CD4-positive, alpha-beta T cell treated with Interleukin-6 at 100 ng/mL for 8 hours (primary cell): ENCODE measurements at places on chromosomes 12 and 14.

- no peak for DNase-seq
Observed at GRCh38 chr14:49280566-49280965, 305.6 kb downstream of the RPS29 start.

DNA sequence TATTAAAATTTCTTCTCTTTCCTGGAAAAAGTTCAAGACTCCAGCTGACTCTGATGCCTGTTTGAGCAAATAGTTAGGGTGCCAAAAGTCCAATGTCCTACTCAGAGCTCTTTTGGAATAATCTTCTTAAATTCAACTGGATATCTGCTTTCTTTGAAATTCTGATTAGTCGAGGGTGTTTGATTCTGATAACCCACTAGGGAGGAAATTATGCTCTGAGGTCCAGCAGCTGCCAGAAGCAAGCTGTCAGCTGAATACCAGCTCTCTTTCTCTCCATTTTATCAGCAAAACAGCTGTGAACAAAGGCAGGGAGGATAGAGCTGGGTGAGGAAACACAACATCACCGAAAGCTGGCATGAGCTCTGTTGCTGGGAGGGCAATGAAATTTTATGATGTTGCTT lies 141.5 kb downstream of the CAND1 start:
- DNase-seq, result no peak

DNA sequence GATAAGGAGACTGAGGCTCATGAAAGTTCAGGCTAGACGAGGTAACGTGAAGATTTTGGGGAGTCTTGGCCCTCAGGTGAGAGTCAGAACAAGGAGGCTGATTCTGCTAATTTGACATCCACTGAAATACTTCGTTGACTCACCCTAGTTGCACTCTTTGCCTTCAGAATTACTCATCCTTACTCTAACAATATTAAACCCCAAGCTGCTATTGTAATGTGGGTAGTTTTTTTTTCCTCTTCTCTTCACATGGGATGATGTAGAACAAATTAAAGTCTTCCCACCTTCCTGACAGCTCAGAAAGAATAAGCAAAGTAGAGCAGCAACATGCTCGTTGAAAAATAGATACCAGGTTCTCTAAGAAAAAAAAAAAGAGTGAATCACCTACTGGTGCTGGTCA lies 22.0 kb upstream of the SRRM4 start:
- no peak for DNase-seq

GRCh38 chr14:75667099-75667765 lies 6.2 kb downstream of the TTLL5 start:
- DNase-seq, result no peak

DNA sequence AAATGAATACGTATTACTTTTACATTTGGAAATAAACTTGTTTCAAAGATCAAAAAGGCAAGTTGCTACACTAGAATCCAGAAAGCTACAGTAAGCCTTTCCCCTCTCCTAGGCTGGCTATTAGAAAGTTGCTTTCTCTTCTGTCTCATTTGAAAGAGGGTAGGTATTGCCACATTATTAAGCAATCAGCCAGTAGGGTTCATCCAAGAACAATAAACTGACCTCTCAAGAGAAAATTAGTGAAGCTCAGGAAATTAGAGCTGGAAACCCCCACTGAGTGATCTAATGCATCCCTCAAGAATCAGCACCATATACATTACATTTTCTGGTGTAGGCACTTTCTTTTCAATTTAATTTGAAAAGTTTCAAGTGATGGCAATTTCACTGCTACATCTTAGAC lies 4.5 kb upstream of the TMEM233 start:
- DNase-seq, result no peak

- peak; percentile 36 for DNase-seq
Observed at GRCh38 chr12:122393817-122394216, 28.7 kb downstream of the CLIP1 start.

GRCh38 chr14:50447461-50447860 lies 50.8 kb upstream of the CDKL1 start:
- no peak for DNase-seq

DNA sequence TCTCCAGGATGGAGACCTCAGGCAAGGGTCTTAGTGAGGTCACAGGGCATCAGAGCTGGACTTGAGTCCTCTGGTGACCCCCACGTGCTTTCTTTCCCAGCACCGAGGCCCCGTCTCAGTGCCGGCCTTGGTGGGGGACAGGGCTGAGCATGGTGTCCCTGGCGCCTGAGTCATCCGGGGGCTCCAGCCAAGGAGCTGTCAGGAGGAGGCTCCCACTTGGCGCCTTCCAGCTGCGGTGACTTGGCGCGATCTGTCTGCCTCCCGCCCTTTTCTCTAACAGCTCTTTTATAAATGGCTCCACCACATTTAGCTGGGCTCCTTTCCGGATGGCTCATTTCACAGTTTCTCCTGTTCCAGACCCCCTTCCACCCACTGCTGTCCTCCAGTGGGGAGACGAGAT lies 60.4 kb downstream of the PRMT8 start:
- DNase-seq, result no peak

- DNase-seq, result no peak
Observed at GRCh38 chr12:89824822-89825221, 116.2 kb upstream of the ATP2B1 start.

DNA sequence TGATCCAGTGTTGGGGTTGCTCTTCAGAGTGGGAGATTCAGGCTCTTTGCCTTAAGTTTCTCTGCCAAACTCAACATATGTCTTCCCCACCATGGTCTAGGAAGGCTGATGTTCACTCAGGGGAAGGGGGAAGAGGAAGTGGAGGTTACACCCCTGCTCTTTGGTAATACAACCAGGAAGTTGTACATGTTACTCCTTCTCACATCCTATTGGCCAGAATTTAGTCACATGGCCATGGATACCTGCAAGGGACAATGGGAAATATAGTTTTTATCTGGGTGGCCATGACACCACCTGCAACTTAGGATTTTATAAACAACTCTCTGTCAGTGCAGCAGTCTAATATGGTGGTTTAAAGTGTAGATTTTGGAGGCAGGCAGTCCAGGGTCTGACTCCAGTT lies 150.9 kb downstream of the TBX5 start:
- DNase-seq, result no peak

GRCh38 chr14:105879867-105880561 lies 353.6 kb downstream of the TMEM121 start:
- no peak for DNase-seq

- DNase-seq, result peak; percentile 51
Observed at GRCh38 chr14:23237772-23238594, at the start of gene RNF212B. TSS of gene RNF212B (plus strand) at chr14:23237936. CDS start at chr14:23240346, 2,410 bp downstream.

- DNase-seq, result no peak
Observed at GRCh38 chr14:99887407-99887806, 94.2 kb downstream of the EML1 start.

DNA sequence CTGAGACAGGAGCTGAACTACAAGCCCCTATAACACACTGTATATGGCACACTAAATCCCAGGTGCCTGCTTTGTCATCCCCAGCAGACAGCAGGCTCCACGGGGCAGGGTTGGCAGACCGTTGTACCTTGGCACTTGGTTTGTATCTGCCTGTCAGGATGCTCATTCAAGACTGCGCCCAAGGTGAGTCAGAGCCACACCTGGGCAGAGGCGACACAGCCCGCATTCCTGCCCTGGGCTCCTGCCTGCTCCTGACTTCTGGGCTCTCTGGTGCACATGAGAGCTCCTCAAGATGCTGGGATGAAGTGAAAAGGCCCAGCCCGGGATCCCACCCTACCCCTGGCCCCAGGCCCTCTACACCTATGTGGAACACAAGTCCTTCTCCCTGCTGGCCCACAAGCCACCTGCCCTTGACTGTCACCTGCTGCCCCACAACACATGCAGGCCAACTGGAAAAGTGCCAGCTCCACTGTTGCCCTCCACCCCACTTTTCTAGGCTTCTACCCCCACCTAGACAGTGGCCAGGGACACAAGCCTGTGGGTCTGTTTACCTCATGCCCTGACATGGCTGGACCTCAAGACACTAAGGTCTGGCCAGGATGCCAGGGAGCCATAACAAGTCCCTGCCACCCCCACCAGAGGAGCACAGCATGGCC lies 30.8 kb upstream of the PNMA1 start:
- no peak for DNase-seq

DNA sequence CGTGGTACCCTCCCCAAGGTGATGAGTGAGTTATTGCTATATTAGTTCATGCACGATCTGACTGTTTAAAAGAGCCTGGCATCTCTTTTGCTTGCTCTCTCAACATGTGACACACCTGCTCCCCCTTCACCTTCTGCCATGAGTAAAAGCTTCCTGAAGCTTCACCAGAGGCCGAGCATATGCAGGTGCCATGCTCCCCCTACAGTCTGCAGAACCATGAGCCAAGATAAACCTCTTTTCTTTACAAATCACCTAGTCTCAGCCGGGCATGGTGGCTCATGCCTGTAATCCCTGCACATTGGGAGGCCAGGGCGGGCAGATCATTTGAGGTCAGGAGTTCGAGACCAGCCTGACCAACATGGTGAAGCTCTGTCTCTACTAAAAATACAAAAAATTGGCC lies 61.8 kb downstream of the RNFT2 start:
- DNase-seq, result no peak

DNA sequence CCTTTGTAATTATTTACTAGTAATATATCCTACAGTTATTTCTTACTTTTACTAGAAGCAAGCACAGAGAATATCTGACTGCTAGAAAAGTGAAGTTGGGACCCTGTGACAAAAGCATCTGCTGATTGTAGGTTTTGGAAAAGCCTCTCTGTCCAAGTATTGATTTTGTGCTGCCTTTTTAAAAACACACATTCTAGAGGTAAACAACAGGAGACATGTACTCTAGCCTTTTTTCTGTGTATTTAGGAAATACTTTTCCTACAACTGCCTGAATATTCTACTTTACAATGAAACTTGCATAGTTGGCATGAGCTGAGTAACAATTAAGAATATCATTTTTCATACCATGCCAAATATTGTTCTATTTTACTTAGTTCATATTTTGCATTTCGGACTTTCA lies 1249.0 kb downstream of the SLC16A7 start:
- no peak for DNase-seq

- no peak for DNase-seq
Observed at GRCh38 chr14:21256539-21257393, 12.5 kb downstream of the HNRNPC start.

DNA sequence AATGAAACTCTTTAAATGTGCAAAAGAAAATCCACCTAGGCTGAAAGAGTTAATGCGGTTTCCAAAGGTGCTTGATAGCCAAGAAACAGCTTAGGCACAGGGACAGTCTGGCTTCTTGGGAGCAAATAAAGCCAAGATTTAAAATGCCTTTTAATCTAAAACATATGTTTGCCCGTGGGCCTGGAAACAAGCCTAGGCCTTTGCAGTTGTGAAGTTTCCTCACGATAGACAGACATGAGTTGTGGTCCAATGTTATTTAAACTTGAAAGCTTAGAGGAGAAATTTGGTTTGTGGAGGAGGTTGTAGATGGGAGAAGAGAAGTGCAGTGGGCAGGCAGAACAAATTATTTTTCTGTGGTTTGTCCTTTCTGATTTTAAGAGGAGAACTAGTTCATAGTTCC lies 29.8 kb downstream of the PROX2 start:
- no peak for DNase-seq

- peak; percentile 43 for DNase-seq
Observed at GRCh38 chr14:70886421-70887206, 20.6 kb upstream of the PCNX1 start.

DNA sequence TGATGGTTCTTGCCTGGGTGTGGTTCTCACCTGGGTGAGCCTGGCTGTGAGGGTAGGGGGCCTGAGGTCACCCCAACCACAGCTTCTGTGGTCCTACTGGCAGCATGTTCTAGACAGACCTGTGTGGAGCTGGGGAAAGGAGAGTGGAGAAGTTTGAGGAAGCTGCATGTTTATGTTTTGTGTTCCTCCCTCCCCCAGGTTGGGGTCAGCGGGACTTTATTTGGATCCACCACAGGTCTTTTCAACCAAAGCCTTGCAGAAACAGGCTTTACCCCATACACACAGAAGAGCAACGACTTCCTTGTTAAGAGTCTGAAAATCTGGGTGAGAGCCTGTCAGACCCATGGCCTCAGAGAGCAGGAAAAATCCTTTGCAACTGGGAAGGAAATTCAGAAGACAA lies 5.6 kb downstream of the CD9 start:
- no peak for DNase-seq

DNA sequence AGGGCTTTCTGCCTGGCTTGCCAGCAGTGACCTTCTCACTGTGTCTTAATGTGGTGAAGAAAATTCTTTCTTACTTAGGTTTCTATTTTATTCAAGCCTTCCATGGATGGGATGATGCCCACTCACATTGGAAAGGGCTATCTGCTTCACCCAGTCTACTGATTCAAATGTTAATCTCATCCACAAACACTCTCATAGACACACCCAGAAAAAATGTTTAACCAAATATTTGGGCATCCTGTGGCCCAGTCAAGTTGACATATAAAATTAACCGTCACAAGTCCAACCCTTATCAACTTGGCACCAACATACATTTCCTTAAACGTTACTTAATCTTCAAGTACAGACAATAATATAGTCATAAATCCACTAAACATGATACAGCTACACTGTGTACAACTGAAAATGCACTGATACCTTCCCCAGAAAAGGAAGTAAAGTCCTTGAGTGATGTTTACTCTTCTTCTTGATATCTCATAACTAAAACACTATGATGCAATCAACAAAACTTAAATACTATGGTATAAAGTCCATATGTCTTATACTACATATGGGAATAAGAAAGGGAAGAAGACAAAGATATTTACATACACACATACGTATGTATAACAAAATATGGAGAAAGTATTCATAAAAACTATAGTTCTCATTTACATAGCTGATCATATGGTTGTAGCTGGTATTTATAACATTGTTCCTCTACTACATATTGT lies 394.7 kb upstream of the NOVA1 start:
- no peak for DNase-seq

DNA sequence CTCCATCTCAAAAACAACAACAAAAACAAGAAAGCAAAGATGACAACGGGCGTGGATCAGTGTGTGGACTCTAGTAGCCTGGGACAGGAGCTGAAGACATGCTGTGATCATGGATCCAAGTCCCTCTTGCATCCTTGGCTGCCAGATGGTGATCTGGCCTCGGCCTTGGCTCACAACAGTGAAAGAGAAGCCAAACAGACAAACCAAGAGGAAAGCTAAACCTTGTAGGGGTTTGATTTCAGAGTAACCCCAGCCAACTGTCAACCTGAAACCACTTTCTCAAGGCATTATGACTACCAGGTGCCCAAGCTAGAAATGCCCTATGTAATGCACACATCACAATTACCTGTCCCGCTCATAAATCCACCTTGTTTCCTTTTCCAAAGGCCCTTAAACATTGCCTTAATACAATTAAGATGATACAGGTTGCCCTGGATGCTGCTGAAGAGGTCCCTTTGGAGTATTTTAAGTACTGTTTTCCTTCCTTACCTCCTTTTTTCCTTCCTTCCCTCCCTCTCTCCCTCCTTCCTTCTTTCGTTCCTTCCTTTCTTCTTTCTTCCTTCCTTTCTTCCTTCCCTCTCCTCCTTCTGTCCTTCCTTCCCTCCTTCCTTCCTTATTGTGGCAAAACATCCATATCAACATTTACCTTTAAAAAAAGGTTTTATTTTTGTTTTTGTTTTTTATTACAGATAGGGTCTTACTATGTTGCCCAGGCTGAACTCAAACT lies 41.4 kb upstream of the NINJ2 start:
- no peak for DNase-seq
